ENCODE measurements at places on chromosomes 11 and 22.

- DNase-seq, result no peak
These were observed 150.9 kb upstream of the TTC12 start for GRCh38 chr11:113163291-113164030.

DNA sequence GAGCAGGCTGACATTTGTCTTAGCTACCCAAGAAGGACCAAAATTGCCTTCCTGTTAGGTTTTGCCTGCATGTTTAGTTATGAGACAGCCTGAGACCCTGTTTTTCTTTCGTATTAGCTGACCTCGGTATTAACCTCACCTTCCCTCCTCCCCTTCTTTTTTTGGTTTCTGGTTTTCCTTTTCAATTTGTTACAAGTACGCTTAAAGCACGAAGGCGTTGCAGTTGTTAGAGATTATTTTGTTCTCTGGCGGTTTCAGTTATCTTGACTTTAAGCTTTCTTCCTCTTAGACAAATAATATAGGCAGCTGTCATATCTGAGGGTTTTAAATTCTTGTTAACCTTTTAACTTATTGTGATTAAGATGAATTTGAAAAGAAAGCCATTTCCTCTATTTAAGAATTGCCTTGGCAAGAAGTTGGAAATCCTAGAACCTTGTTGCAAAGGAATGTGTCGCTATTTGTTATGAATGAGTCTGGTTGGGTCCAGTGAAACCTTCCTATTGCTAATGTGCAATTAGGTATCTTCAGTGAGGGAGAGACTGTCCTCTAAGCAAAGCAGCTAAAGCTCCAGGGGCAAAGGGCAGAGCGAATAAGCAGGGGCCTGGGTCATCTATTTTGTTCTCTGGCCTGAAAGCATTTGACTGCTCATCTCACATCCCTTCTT is 45.7 kb downstream of the PACS1 start:
- DNase-seq, result no peak

GRCh38 chr11:75784506-75784905 is 15.9 kb downstream of the DGAT2 start:
- DNase-seq, result no peak

- no peak for DNase-seq
These were observed 43.4 kb upstream of the MN1 start for GRCh38 chr22:27844656-27845591.

GRCh38 chr11:115208808-115209259 is 295.4 kb downstream of the CADM1 start:
- DNase-seq, result no peak

- DNase-seq, result no peak
These were observed 129.6 kb downstream of the WNT11 start for GRCh38 chr11:76076749-76077148.

DNA sequence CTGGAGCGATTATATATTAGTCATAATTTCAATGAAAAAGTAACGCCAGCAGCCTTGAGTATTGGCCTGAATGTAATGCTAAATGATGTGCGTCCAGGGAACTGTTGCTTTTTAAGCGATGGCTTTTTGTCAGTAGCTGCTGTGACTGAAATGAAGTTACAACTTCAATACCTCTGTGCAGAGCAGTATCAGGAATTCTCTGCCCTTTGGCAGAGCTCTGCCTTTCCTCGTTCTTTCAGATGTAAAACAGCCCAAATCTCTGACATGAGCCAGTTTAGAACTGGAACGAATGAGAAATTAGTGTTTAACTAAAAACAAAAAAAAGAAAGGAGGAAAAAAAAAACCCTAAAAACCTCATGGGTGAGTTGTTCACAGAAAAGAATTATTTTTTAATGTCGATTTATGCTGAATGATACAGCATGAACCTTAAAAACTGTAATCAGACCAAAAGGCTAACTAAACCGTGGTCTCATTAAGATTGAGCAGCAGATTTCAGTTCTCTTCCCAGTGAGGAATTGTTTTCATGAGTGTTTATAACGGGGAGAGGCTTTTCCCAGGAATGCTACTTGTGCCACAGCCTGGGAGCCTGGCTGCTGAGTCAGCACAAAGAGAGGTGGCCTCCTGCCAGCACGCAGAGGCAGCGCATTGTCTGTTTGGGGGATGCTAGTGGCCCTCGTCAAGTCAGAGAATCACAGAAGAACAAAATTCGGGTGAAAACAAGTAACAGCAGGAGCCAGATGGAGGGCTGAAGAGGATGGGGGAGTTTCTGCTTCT is 146.2 kb upstream of the RASSF10 start:
- DNase-seq, result no peak

GRCh38 chr22:39624501-39624821 is 53.9 kb downstream of the CACNA1I start:
- no peak for DNase-seq

GRCh38 chr11:63488789-63489188 is 2.2 kb downstream of the PLAAT5 start:
- DNase-seq, result no peak

GRCh38 chr11:57459164-57460021 is 935 bp upstream of the RTN4RL2 start:
- DNase-seq, result no peak

GRCh38 chr11:119051440-119052162 is 5.4 kb downstream of the HYOU1 start:
- DNase-seq, result no peak

- no peak for DNase-seq
These were observed 161.1 kb upstream of the GRK3 start for GRCh38 chr22:25403284-25403810.

DNA sequence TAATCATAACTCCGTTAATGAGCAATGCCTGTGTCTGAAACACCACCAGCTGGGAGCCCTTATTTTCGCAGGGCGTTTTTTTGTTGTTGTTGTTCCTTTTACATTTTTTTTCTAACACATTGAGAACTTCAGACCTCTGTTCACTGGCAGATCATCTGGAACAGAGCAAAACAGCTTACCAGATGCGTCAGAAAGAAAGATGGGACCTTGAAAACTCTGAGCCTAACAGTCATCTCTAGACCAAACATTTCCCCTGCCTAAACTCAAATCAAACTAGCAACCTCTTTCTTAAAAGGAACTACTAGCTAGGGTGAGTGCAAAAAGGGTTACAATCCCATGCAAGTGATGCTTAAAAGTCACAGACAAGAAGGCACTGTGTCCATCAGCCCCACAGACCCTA is 93.2 kb downstream of the PLEKHA7 start:
- DNase-seq, result no peak

GRCh38 chr11:119747868-119748660 is 19.1 kb upstream of the NECTIN1 start:
- no peak for DNase-seq

- no peak for DNase-seq
These were observed 110.8 kb downstream of the MORC2 start for GRCh38 chr22:30857791-30858190.

DNA sequence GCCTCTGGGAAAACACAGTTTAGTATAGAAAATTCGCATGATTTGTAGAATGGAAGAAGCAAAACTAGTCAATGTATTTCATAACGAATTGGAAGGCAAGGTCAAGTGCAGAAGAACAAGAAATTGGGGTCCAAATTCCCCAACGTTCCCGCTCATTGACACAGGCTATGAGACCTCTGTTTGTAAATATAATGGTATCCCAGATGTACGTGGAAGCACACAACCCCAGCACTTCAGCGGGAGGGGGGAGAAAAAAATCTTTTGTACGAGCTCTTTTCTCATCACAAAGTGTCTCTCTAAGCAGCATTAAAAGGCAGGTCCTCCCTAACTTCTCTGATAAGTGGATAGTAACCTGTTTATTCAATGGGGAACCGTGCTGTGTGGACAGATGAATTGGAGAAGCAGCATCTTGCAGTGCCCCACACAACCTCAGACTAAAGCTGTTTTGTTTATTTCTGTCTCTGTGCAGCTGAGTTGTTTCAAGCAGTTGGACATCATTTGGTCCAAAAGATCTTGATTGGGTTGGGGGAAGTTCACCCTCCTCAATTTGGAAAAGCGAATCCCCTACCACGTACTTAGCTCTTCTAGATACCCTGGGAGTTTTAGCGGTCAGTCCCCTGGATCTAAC is 1.1 kb upstream of the GAB2 start:
- DNase-seq, result no peak

DNA sequence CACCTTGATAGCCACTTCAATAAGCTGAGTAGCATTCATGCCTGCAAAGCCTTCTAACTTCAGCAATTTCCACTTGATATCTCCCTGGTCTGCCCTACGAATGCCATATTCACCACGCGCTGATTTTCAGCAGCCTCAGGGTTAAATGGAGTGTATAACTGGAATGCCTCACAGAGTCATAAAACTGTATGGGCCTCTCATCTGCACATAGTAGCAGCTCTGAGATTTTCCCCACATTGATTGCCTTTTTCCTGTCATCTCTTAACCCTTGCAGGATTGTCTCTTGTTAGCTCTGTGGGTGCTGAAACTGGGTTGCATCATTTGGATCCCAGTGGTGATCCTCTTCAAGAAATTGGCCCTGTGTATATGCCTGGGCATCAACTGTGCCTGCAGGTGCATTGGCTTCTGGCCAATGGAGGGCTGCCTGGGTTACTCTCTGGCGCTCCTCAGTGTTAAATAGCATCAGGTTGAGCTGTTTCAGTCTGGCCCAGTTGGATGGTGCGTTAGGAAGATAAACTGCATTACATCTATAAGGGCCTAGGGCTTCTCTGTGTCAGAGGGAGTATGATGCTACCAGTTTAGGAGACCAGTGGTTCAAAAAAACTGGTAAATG is 17.4 kb upstream of the GLYATL1 start:
- DNase-seq, result no peak

- DNase-seq, result no peak
These were observed 5.9 kb upstream of the ETS1 start for GRCh38 chr11:128593281-128593680.

DNA sequence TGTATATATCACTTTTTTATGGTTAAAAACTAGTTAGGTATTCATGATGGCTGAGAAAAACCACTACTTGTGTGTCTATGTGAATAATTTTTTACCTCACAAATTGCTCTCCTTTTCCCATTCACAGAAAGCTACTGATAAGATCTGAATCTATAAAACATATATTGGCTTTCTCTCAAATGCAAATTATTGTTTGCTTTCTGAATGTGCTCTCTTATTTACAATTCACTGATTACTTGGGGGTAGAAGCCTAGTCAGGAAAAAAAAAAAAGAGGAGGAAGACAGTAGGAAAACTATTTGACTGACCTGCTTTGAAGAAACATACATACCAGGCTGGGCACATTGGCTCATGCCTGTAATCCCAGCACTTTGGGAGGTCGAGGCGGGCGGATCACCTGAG is 20.5 kb downstream of the PGM2L1 start:
- DNase-seq, result no peak

DNA sequence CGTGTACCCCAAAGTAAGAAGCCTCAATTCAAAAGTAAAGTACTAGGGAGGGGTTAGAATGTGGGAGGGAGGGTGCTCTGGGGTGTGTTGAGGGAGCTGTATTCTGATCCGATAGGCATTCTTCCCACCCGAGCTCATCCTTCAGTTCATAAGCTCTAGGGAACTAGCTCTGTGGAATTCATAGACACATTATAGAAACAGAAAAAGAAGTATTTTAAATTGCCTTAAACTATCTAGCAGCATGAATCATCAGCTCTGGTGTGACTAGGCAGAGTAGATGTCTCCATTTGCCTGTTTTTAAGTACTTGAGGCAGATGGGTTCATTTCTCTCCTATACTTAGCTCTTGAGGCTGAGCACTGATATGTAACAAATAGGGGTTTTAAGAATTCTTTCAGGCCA is 7.3 kb upstream of the SGSM3 start:
- DNase-seq, result no peak

- DNase-seq, result no peak
These were observed 21.3 kb upstream of the PANX1 start for GRCh38 chr11:94107363-94107762.

DNA sequence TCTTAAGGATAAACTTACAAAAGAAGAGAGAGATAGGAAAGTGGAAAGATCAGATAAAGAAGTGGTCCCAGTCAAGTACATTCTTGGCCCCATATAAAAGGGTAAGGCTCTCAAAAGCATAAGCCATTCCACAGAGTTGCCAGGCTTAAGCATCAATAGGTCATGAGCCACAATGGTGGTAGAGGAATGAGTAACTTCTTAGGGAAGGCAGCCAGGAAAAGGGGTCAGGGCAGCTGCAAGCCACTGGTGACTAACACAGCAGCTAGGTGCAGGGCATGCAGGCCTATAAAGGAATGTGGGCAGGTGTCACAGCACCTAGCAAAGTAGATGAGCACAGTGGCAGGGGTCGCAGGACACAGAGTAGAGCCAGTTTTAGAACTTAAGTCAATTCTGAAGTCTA is 302.6 kb upstream of the FAT3 start:
- DNase-seq, result no peak

- no peak for DNase-seq
These were observed 679 bp upstream of the DPP3 start for GRCh38 chr11:66479394-66480116.

- DNase-seq, result no peak
These were observed 354.7 kb upstream of the NARS2 start for GRCh38 chr11:78929207-78929905.

DNA sequence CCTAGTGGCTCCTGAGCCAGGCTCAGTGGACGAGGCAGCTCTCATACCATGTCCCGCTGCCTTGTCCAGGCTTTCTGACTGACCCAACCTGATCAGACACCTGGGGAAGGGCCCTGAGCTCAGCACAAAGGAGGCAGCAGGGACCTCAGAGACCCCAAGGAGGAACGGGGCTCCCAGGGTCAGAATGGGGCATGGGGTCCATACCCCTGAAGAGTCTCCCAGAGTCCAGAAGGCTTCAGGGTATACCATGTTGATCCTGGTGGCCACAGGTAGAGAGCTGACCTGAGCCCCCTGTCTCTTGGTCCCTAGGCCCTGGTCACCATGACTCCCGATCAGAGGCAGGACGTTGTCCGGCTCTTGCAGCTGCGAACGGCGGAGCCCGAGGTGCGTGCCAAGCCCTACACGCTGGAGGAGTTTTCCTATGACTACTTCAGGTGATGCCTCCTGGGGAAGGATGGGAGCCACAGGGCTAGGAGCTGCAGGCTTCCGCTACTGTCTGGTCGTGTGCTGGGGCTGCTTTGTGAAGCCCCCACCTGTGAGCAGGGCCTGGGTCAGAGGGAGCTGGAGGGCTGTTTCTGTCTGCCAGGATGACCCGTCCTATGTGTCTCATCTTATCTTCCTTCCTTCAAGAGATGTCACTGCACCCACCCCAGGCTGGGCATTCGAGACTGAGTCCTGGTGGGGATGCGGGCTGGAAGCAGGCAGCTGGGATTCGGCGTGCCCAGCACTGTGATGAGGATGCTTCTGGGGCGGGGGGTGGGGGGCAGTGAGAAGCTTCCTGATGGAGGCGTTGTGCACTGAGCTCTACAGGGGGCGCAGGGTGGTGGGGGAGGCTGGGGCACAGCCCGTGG is 74.2 kb downstream of the MYO7A start:
- DNase-seq, result no peak
